Fibroblast of lung (primary cell): ENCODE measurements at places on chromosomes 4 and X. TPM values are rescaled to one million over a fixed set of nuclear protein-coding genes. Genes with fewer than 3 reads are reported as not detected.

DNA sequence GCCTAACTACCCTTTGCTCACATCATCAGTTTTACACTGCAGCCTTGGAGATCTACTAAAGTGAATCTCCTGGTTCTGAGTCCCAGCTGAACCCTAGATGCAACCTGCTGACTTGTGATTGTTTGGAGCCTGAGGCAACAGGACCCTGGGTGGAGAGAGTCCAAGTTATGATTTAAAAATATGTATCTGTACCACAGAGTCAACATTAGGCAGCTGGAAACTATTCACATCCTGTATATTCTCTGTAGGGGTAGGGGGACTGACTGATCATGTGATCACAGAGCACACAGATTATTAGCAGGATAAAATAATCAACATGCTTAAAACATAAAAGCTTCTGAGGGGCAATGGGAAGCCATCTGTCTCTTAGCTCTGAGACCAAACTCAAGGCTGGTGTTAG is 52.1 kb downstream of the CT47B1 start:
- no peaks in the 10 kb centered on the region for H3K36me3 ChIP-seq
- no peak overlapping the region for H3K4me3 ChIP-seq
- H3K27me3 ChIP-seq: no peaks in the 10 kb centered on the region
- no peak overlapping the region for H3K27ac ChIP-seq
- no peaks in the 10 kb centered on the region for H3K4me1 ChIP-seq
- DNase-seq: no peak

- H3K27me3 ChIP-seq: no peaks in the 10 kb centered on the region
- peak; percentile 6 for DNase-seq
- no peak overlapping the region for H3K27ac ChIP-seq
- no peak overlapping the region for H3K4me3 ChIP-seq
- H3K4me1 ChIP-seq: no peaks in the 10 kb centered on the region
Observed at GRCh38 chrX:101164766-101165590, 54.6 kb upstream of the DRP2 start.

DNA sequence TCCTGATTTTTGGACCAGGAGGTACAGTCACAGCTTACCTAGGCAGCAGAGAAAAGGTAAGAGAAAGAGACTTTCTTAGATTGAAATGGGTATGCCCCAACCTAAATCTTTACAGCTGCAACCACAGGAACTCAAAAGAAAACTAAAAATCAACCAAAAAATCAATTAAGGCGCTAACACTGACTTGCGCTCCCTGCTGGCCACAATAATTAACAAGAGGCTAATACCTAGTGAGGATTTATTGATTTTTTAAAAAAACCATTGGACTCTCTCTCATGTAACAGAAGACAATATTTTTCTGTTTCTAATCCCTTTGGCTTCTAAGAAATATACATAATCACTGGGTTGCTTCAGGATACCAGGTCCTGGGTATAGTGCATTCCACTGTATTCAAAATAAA is 153.9 kb upstream of the TENM3 start:
- no peaks in the 10 kb centered on the region for H3K4me1 ChIP-seq
- no peak overlapping the region for H3K4me3 ChIP-seq
- no peaks in the 10 kb centered on the region for H3K27me3 ChIP-seq
- no peak overlapping the region for H3K27ac ChIP-seq
- DNase-seq: no peak

SPANXN4 gene
- total RNA-seq: not detected in 2 replicates

COL4A6 gene
- 3.5 and 7.2 TPM in 2 replicates for total RNA-seq
